ENCODE measurements at places on chromosomes 4 and X. TPM values are rescaled to one million over a fixed set of nuclear protein-coding genes. Genes with fewer than 3 reads are reported as not detected.

PARM1 gene
- polyA plus RNA-seq = 2.4 TPM

DNA sequence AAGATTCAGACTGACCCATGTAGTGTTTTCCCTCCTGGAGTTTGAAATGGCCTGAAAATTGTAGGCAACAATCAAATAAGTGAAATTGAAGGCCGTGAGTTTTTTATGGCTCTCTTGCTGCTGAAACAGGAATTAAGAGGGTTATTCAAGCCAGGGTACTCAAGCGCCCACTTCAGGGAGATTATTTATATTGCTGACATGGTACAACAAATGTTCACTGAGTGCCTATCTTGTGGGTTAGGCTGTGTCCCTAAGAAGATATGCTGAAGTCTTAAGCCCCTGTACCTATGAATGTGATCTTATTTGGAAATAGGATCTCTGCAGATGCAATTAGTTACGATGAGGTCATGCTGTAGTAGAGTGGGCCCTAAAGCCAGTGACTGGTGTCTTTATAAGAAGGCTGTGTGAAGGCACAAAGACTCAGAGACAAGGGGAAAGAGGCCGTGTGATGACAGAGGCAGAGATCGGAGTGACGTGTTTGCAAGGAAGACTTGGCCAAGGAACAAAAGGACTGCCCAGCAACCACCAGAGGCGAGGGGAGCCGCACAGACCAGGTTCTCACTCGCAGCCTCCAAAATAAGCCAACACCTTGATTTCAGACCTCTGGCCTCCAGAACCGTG lies 72.9 kb downstream of the MED28 start:
- H3K4me3 ChIP-seq = no peak overlapping the region
- H3K36me3 ChIP-seq = no peaks in the 10 kb centered on the region
- no peaks in the 10 kb centered on the region for H3K27me3 ChIP-seq
- no peaks in the 10 kb centered on the region for H3K4me1 ChIP-seq
- no peak overlapping the region for H3K27ac ChIP-seq
- no peak for DNase-seq

TCEAL7 gene
- polyA plus RNA-seq = 12.3 TPM

GRCh38 chrX:100913111-100913510 lies 15.6 kb downstream of the XKRX start:
- no peak overlapping the region for H3K4me3 ChIP-seq
- no peaks in the 10 kb centered on the region for H3K4me1 ChIP-seq
- H3K27ac ChIP-seq = no peak overlapping the region
- H3K36me3 ChIP-seq = no peaks in the 10 kb centered on the region
- no peak for DNase-seq

- H3K4me3 ChIP-seq = no peak overlapping the region
- peak; percentile 20 for DNase-seq
- H3K27me3 ChIP-seq = no peaks in the 10 kb centered on the region
- no peaks in the 10 kb centered on the region for H3K36me3 ChIP-seq
- no peaks in the 10 kb centered on the region for H3K4me1 ChIP-seq
- no peak overlapping the region for H3K27ac ChIP-seq
Observed at GRCh38 chr4:186932631-186933187, 209.1 kb upstream of the FAT1 start.

DNA sequence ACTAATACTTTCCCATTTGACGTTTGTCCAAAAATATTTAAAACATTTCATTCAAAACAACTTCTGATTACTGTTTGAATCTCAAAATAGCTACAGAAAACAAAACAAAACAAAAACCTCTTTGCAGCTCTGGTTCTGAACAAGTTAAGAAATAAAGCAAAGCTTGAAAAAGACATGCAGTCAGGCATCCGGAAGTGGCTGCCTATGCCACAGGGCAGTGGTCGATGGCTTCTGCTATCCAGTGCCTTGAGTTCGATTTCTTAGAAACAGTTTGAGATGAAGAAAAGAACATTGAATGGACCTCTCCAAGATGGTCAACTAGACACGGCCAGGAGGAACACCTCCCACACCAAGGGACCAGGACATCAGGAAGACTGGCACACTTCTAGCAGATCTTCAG lies 125.3 kb downstream of the SCFD2 start:
- H3K27ac ChIP-seq = no peak overlapping the region
- DNase-seq = no peak
- H3K27me3 ChIP-seq = no peaks in the 10 kb centered on the region

NALF2 gene
- polyA plus RNA-seq = 0.78 TPM

- DNase-seq = peak; percentile 66
- H3K27ac ChIP-seq = peak overlapping the region; percentile 18
- H3K36me3 ChIP-seq = no peaks in the 10 kb centered on the region
- H3K4me1 ChIP-seq = peaks cover 23% of the 10 kb centered on the region
Observed at GRCh38 chr4:173074501-173074946, 94.1 kb upstream of the GALNT7 start.

DNA sequence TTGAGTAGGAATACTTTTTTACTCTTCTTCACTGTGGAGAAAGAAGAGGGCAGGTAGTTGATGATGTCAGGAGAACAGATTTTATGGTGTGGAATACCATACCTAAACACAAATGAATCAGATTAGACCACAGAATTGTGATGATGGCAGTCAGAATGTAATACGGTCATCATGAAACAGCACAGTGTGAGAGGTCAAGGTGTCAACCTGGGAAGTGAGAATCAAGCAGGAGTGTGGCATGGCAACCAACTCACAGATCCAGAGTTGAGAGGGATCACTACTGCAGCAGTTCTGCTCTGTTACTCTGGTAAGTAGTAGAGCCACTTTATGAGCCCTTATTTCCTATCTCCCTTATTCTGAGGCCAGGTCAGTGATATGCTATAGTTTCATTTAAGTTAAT lies 27.7 kb downstream of the METTL14 start:
- no peaks in the 10 kb centered on the region for H3K4me1 ChIP-seq
- no peaks in the 10 kb centered on the region for H3K27me3 ChIP-seq
- H3K36me3 ChIP-seq = peaks cover 64% of the 10 kb centered on the region
- DNase-seq = no peak
- H3K27ac ChIP-seq = no peak overlapping the region
- H3K4me3 ChIP-seq = no peak overlapping the region

DNA sequence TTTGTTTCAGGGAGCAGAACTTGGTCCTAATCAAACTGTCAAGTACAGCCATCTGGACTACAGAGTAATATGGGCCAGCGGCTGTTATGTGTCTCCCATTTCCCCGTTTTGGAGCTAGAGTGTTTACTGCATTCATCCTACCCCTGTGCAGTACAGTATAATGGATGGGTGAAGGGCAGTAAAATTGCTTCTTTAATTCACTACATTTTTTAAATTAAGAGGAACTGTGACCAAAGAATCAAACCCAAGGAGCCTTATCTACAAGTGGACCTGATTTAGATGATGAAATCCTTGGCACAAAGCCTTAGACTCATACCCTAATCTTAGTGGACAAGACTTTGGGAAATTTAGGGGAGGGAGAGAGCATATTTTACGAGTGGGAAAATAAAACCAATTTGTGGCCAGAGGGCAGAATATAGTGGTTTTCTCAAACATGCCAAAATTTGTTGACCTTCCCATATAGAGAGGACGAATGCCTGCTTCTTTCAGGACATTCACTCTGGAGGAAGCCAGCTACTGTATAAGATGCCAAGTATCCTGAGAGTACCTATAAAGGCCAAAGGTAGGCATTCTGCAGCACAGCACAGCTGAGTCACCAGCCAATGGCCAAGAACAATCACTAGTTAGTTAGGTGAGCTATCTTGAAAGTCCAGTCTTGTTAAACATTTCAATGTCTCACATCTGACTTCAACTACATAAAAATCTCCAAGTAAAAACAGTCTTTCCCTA lies 253.8 kb upstream of the KCNIP4 start:
- H3K36me3 ChIP-seq = no peaks in the 10 kb centered on the region
- H3K27me3 ChIP-seq = no peaks in the 10 kb centered on the region
- H3K27ac ChIP-seq = no peak overlapping the region
- no peak overlapping the region for H3K4me3 ChIP-seq
- no peak for DNase-seq
- H3K4me1 ChIP-seq = no peaks in the 10 kb centered on the region

HDX gene
- 0.19 TPM for polyA plus RNA-seq

DNA sequence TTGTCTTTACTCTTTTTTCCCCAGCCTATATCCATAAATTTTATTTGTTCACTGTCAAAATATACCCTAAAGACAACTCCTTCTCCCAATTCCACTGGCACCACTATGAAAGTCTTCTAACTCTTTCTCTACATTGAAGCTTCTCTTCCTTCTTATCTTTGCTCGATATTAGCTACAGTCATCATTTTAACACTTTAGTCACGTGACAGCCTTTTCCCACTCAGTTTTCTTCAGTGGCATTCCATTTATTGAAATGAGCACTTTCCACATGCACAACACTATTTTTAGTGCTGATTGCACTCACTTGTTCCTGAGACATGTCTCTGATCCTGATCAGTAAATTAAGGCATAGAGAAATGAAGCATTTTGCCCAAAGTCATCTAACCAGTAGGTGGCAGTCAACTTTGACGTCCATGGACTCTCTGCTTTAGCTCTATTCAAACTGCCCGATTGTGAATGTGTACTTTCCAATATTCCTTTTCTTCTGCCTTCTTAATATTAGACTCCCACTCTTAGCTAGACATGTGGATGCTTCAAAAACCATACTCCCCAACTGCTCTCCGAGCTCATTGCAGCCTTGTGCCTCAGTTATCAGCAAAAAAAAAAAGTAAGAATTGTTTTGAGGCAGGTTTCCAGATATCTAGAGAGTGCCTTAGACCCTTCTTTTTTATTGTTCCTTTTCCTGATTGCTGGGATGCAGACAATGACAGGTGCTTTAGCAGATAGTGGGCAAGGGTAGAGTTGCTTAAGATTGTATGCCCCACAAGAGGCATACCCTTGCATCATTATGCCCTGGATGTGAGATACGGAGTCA lies 394.4 kb upstream of the ADGRL3 start:
- no peaks in the 10 kb centered on the region for H3K36me3 ChIP-seq
- no peaks in the 10 kb centered on the region for H3K27me3 ChIP-seq
- H3K4me1 ChIP-seq = no peaks in the 10 kb centered on the region
- peak; percentile 57 for DNase-seq

NPY2R gene
- not detected for polyA plus RNA-seq

SRPX gene
- polyA plus RNA-seq = 33.1 TPM

DNA sequence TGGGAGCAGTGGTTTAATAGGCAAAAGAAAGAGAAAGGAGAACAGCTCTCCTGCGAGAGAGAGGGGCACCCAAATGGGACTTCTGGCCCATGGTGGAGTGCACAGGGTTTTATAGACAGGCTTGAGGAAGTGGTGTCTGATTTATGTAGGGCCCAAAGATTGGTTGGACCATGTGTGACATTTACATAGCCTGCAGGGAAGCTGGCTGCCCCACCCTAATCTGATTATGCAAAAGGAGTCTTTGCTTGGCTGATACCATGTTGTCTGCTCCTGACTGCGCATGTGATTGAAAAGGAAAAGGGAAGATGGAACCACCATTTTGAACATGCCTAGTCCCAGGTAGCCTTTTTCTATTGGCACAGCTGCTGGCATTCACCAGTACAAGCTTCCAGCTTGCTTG lies 100.0 kb upstream of the DIPK2B start:
- no peak overlapping the region for H3K4me3 ChIP-seq
- no peaks in the 10 kb centered on the region for H3K27me3 ChIP-seq
- H3K27ac ChIP-seq = no peak overlapping the region
- H3K4me1 ChIP-seq = no peaks in the 10 kb centered on the region
- H3K36me3 ChIP-seq = no peaks in the 10 kb centered on the region

DNA sequence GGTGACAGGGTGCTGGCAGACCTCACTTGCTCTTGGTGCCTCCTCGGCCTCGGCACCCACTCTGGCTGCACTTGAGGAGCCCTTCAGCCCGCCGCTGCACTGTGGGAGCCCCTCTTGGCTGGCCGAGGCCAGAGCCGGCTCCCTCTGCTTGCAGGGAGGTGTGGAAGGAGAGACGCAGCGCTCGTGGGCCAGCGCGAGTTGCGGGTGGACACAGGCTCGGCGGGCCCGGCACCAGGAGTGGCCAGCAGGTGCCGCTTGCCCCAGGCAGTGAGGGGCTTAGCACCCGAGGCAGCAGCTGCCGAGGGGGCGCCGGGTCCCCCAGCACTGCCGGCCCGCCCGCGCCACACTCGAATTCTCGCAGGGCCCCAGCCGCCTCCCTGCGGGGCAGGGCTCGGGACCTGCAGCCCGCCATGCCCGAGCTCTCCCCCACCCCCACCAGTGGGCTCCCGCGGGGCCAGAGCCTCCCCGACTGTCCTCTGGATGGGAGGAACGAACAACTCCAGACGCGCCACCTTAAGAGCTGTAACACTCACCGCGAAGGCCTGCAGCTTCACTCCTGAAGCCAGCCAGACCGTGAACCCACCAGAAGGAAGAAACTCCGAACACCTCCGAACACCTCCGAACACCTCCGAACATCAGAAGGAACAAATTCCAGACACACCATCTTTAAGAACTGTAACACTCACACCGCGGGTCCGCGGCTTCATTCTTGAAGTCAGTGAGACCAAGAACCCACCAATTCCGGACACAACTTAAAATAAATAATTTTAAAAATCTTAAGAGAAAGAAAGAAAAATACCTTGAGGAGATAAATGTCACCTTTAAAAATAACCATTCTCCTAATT lies 311.1 kb upstream of the SLC7A11 start:
- no peaks in the 10 kb centered on the region for H3K36me3 ChIP-seq
- no peak for DNase-seq
- no peaks in the 10 kb centered on the region for H3K27me3 ChIP-seq
- H3K4me3 ChIP-seq = no peak overlapping the region
- no peak overlapping the region for H3K27ac ChIP-seq
- no peaks in the 10 kb centered on the region for H3K4me1 ChIP-seq

GRCh38 chrX:7054219-7055216 lies 93.0 kb upstream of the STS start:
- H3K4me1 ChIP-seq = no peaks in the 10 kb centered on the region
- no peaks in the 10 kb centered on the region for H3K27me3 ChIP-seq
- no peak overlapping the region for H3K27ac ChIP-seq
- H3K36me3 ChIP-seq = peaks cover 55% of the 10 kb centered on the region
- DNase-seq = no peak

DNA sequence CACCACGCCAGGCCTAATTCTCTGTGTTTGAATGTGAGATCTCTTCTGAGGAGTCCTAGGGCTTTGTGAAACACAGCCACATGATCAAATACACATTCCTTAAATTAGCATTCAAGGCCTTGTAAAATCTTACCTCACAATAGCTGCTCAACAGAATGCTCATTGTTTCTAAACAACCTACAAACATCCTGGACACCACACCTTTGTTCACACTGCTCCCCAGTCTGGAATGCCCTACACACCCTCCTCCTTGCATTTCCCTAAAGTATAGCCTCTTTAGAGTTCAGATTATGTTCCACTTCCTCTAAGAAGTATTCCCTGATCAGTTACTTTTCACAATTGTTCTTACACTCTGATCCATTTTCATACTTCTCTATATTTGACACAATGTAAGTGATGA lies 110.6 kb downstream of the AGTR2 start:
- no peaks in the 10 kb centered on the region for H3K27me3 ChIP-seq
- no peak for DNase-seq
- H3K36me3 ChIP-seq = no peaks in the 10 kb centered on the region
- H3K27ac ChIP-seq = no peak overlapping the region

NLGN3 gene
- polyA plus RNA-seq = 0.50 TPM

DNA sequence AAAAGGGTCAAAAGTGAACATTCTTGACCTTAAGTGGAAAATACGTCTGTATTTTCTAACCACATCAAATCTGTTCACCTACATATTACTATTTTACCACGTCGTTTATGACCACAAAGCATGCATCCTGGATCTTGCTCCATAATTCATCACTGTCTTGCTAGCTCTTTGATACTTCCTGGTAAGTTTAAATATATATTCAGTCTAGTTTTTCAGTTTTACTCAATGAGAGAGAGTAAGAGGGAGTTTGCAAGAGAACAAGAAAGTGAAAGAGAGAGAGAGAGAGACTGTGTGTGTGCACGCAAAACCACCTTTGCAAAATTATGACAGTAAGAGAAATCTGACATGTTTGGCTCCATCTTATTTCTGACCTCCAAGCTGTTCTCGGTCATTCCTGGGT lies 173.7 kb upstream of the GALNTL6 start:
- H3K4me3 ChIP-seq = no peak overlapping the region
- H3K36me3 ChIP-seq = no peaks in the 10 kb centered on the region
- no peak overlapping the region for H3K27ac ChIP-seq
- H3K4me1 ChIP-seq = no peaks in the 10 kb centered on the region
- H3K27me3 ChIP-seq = no peaks in the 10 kb centered on the region
- no peak for DNase-seq

Data from stomach (tissue), 19 donors.